ENCODE measurements at places on chromosomes 7 and 10.

- peak; percentile 25 for DNase-seq
Measured at GRCh38 chr7:23700046-23700445, 10.0 kb upstream of the STK31 start.

- DNase-seq, result no peak
Measured at GRCh38 chr7:155223021-155223420, 74.7 kb upstream of the INSIG1 start.

DNA sequence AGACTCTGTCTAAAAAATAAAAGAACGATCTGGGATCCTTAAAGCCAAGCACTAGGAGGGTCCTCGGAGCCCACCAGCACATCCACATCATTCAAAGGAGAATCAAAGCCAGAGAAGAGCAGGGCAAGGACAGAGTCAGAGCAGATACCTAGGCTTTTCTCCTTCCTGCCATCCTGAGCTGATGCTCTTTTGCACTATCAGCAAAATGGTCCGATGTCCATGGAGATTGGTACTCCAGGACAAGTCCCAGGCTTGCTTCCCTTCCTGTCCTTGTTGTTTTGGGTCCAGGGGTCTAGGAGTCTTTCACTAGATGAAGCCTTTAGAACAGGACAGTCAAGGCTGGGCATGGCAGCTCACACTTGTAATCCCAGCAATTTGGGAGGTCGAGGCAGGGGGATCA, 58.0 kb upstream of the ELN start:
- no peak for DNase-seq

DNA sequence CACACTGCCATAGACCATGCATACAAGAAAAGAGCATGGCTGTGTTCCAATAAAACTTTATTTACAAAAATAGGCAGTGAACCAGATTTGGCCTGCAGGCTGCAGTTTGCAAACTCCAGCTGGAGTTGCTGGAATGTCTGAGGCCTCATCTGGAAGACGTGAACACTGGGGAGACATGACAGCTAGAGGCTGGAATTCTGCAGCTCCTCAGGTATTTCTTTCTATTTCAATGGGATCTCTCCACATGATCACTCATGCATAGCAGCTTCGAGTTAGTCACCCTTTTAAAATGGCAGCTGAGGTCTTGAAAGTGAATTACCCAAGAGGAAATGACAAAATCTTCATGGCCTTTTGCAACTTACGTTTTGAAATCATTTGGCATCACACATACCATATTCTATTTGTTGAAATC, 52.6 kb upstream of the BET1 start:
- DNase-seq, result no peak

DNA sequence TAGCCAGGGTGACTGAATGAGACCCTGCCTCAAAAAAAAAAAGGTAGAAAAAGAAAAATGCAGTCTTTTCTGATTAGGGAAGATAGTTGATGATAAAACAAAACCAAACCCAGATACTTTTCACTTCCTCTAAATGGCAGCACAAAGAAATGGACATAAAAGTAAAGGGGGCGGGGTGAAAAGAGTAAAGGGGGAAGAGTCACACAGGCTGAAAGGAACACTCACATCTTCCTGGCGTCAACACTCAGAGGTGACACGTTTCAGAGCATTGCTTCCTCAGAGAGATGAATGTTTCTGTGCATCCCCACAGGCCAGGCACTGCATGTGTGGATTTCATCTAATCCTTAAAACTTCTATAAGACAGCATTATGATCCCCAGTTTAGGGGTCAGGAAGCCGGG, 81.2 kb downstream of the HIPK2 start:
- no peak for DNase-seq

GRCh38 chr10:51606825-51607462, 92.5 kb downstream of the CSTF2T start:
- no peak for DNase-seq

DNA sequence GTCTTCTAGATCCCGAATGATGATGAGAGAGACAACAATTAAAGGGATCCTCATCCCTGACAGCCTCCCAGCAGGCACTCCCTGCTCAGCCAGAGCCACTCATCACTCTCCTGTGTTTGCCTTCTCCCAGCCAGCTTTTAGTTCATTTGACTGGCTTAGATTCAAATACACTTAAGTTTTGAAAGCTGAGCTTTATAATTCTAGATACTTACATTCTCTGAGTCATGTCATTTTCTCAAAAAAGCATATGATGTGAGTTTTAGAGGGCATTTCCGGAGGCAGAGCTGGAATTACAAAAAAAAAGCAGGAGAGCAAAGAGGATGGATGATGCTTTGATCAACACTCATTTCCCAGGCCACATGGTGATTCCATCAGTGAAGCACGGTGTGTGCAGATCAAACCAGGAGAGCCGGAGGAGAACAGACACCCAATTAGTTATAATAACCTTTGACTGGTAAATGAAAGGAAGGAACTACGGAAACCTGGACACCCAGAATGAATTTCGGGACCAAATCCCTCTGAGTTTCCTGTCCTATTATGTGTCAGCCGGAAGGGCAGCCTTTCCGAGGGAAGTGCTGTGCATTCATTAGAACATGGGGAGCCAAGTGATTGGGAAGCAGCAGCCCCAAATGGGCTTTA, 81.5 kb upstream of the HPS1 start:
- DNase-seq, result peak; percentile 73

GRCh38 chr7:34389332-34390078, 268.5 kb upstream of the NPSR1 start:
- DNase-seq, result no peak

- DNase-seq, result no peak
Measured at GRCh38 chr10:73892310-73893030, 18.1 kb upstream of the CAMK2G start.

GRCh38 chr10:43287056-43288007, 20.5 kb upstream of the RASGEF1A start:
- peak; percentile 27 for DNase-seq

DNA sequence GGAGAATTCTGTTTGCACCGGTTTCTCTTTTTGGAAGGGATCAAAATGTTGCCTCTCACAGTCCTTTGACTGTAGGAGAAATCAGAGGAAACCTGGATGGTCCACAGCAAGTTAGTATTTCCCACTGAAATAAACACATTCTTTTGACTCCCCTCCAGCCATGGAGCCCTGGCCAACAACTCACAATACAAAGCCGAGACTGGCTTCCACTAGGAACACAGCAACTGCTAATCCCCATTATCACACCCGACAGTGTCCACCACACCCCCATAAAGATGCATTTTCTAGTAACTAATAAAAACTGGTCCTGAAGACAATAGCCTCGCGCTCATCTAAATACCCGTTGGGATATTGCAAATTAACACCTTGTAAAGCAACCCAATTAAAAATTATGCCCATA, 798 bp upstream of the MACROH2A2 start:
- no peak for DNase-seq

DNA sequence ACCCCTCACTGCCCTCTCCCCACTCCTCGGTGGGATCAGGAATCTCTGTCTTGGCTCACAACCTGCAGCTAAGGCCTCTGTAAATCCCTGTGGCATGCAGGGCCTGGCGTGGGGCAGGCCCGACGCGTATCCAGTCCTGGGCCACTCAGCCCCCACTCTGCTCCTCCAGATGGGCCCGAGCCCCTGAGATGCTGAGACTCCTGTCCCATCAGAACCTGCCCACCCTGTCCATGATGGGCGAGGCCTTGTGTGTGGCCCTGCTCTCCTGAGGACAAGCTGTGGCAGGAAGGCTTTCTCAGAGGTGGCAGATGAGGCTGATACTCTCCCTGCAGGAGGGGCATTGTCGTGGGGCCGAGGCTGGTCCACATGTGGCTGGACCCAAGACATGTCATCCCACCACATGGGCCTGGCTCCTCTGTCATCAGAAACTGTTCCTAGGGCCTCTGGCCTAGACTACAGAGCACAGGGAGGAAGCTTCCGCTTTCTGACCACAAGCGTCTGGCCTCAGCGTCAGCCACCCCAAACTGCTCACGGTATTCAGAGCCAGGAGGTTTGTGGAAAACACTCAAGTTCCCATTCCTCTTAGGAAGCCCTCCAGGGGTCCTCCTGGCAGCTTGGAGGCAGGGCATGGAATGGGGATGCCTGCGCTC, 6.0 kb downstream of the ALOX5 start:
- DNase-seq, result no peak

DNA sequence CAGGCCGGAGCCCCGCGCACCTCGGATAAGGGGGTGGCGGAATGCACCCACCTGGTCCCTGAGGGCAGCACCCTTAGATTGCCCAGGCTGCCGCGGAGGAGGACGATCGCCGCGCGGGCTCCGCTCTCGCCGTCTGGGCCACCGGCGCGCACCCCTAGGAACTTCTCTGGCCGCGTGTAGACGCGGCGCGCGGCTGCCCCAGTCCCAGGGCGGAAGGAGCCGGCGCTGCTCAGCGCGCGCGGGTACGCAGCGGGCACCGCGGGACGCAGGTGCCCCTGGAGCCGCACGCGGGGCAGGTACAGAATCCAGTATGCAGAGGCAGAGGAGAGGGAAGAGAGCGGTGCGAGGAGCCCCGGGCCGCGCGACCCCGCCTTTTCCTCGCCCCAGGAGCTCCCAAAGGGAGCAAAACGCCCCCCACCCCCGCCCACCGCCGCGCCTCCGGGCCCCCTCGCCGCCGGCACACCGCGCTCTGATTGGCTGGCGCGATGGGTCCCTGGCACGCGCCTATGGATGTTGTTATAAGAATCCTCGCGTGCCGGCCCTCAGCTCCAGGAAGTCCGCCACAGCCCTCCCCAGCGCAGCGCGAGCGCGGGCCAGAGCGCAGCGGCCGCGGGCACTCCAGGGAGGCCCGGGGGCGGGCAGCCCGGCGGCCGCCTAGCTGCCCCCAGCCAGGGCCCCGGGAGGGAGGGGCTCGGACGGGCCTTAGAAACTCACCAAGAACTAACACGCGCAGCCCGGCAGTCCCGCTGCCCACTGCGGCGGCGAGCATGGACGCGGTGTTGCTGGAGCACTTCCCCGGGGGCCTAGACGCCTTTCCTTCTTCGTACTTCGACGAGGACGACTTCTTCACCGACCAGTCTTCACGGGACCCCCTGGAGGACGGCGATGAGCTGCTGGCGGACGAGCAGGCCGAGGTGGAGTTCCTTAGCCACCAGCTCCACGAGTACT, at the start of gene PTF1A:
TSS of gene PTF1A (plus strand) at position 549 of the 948 bp plus-strand sequence. CDS start at position 768, 219 bp downstream.
- no peak for DNase-seq

DNA sequence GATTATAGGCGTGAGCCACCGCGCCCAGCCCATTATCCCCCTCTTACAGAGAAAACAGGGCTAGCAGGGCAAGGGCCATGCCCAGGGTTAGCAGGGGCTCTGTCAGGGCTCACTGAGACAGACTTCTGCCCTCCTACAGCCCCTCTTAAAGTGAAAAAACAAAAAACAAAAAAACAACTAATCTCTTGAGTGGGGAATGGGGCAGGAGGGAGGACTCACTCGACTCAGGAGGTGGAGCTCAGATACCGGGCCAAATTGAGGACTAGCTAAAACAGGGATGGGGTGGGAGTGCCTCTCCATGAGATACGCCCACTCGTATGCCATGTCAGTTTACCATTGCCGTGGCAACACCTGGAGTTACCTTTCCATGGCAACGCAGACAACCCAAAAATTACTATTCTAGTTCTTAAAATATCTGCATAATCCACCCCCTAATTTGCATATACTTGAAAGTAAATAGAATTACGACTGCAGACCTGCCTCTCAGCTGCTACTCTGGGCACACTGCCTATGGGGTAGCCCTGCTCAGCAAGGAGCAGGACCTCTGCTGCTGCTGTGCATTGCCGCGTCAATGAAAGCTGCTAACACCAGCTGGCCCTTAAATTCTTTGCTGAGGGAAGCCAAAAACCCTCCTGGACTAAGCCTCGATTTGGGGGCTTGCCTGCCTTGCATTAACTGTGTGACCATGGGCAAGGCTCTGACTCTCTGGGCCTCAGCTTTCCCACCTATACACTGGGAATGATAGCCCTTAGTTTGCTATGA, 13.4 kb downstream of the SSC4D start:
- DNase-seq, result no peak

- DNase-seq, result no peak
Measured at GRCh38 chr7:65992526-65992925, 10.5 kb upstream of the GUSB start.

- DNase-seq, result no peak
Measured at GRCh38 chr10:105121743-105122142, 480.7 kb downstream of the SORCS3 start.

DNA sequence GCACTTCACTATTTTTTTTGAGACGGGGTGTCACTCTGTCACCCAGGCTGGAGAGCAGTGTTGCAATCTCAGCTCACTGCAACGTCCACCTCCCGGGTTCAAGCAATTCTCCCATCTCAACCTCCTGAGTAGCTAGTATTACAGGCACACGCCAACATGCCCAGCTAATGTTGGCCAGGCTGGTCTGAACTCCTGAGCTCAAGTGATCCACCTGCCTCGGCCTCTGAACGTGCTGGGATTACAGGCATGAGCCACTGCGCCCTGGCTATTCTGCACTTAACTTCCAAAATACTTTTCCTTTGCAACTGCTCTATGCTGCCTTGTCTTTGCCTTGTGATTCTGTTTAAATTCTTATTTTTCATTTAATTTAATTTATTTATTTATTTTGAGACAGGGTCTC, 67.0 kb upstream of the ZNF479 start:
- no peak for DNase-seq

- no peak for DNase-seq
Measured at GRCh38 chr10:46069771-46070463, 23.8 kb upstream of the MSMB start.

DNA sequence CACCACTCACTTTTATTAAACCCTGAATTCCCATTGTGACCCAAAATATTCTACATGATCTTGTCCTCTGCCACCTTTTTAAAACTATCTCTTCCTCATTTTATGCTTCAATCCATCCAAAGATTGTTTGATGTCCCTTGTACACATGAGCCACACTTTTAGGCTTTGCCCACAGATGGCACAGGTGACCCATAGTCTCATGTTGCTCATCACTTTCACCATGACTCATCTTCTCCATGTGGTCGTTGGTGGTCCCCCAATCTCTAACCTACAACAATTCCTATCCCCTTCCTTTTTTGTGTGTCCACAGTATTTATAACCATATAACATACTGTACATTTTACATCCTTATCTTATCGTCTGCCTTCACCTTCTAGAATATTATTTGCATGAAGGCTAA, 271.5 kb upstream of the ZWINT start:
- DNase-seq, result no peak

- DNase-seq, result no peak
Measured at GRCh38 chr7:6612819-6613218, 2.6 kb upstream of the ZNF853 start.

- DNase-seq, result no peak
Measured at GRCh38 chr7:128176696-128177095, 64.4 kb upstream of the LEP start.

- no peak for DNase-seq
Measured at GRCh38 chr10:11863353-11864109, 40.4 kb downstream of the PROSER2 start.

DNA sequence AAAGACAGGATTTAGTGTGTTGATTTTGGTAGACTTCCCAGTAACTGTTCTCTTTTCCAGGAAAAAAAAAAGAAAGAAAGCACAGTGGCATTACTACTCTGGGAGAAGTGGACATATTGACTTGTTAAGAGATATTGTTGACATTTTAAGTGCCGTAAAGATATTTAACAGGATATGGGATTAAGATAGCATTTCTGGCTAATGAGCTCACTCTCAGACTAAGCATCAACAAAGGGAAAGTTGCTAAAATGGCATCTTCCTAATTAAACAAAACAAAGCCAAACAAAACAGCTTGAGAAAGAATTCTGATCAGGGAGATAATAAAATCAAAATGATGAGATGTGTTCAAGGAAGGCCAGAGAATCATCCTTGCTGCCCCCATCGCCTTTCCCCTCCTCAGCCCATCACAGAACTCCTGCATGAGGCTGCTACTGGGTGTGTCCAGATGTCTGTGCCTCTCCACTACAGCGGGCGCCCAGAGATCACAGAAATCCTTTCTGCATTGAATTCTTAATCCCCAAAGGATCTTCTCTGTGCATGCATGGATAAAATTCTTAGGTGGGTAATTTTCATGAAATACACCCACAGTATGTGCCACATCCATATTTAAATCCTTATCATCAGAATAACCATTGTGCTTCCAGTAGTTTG, 270.5 kb downstream of the POU6F2 start:
- DNase-seq, result no peak
